AG10803 (cell line): ENCODE measurements at places on chromosomes 7 and 10.

- DNase-seq: peak; percentile 50
Measured at GRCh38 chr7:40822861-40823260, 688.1 kb downstream of the SUGCT start.

DNA sequence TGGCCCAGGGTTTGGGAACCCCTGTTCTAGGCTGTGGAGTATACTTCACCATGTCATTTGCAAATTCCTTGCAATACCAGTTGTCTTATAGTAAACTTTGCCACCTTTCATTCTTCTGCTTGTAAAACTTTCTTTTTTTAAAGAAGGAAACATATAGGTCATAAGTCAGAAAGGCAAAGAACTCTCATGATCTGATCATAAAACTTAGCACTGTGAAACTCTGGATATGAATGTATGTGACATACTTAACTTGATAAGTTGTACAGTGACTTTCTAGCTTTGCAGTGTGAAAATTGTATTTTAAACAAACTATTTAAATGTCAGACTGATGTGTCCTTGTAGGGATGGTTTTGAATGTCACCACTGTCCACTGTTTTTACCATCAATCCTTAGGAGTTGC lies 31.0 kb upstream of the SAMD9L start:
- no peak for DNase-seq

- peak; percentile 87 for DNase-seq
Measured at GRCh38 chr7:33743594-33743993, 161.7 kb upstream of the BMPER start.

GRCh38 chr10:595473-595872 lies 94.0 kb downstream of the DIP2C start:
- no peak for DNase-seq

DNA sequence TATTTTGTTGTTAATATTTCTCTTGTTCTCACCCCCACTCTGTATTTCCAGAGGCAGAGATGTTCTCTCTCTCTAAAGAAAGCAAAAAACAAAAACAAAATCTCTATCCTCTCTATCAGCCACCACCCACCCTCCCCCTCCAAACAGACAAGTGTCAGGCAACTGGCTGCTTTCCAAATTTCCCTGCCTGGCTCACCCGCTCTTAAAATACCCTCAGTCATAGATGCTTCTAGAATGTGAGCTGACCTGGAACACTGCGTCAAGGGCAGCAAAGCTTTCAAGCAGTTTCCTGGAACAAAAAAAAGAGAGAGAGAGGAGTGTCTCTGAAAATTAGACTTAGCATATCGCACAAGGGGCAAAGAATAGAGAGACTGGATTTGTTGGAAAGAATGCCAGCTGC lies 341.0 kb upstream of the ZMIZ1 start:
- no peak for DNase-seq

- DNase-seq: no peak
Measured at GRCh38 chr7:63789378-63790176, 209.1 kb upstream of the ZNF722 start.

- no peak for DNase-seq
Measured at GRCh38 chr7:106239406-106239805, 45.4 kb downstream of the NAMPT start.

DNA sequence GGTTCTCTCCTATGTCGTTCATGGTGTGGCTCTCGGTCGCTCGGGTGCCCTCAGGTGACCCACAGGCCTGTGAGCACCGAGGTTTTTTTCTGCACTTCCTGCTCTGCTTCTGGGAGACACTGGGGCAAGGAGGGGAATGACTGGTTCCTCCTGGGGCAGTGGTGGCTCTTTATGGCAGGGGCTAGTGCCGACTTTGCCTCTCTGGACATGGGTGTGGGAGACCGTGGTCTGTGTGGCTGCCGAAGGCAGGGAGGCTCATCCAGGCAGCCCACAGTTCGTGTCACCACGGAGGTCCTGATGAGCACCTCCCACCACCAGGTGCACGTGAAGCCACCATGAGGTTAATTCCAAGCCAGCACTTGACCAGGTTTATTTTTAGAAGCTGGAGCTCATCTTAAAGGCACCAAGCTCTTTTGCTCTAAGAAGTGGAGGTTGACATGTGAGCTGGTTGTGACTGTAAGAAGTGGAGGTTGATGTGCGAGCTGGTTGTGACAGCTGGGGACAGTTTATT lies 24.7 kb upstream of the DPYSL4 start:
- no peak for DNase-seq

DNA sequence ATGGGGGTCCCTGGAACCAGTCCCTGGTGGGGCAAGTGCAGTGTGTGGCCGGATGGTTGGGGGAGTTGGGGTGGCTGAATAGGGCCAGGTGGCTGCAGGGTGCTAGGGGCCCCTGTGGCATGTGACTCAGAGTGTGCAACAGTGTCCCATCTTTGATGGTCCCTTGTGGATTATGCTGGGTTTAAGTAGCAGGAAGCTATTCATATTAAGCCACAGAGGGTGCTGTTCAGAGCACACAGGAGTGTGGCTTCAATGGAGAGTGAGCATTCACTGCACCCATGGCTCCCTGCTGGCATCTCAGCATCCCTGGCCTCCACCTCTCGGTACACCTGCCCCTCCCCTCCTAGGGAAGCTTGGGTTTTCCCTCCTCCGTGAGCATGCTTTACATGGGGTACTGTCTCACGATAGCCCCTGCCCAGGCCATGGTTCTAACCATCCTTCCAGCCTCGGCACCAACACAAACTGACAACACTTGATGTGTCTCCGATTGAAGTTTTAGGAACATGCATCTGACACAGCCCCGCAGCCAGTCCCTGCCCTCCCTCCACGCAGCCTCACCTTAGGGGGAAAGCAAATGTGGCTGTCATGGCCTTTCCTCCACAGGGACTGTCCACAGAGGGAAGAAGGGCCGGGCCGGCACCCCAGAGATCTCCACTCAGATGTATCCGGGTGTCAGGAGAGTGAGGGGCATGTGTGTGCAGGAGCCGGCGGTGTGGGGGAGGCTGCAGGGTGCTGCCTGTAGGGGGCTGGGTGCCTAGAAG lies 30.4 kb upstream of the PPIF start:
- DNase-seq: peak; percentile 25

DNA sequence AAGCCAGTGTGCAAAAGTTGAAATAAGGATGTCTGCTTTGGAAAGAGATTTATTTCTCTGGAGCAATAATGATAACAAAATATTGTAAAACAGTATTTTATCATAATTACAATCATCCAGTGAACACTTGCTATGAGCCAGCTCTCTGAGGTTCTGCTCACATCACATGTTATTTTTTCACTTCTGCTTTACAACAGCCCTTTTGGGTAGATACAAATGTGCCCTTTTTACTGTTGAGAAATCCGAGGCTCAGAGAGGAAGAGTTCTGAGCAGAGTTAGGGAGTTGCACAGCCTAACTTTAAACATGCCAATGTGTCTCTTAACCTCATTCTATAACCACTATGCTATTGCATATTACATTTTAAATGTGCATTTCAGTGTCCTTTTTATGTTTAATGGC lies 232.6 kb upstream of the CDC14C start:
- no peak for DNase-seq

DNA sequence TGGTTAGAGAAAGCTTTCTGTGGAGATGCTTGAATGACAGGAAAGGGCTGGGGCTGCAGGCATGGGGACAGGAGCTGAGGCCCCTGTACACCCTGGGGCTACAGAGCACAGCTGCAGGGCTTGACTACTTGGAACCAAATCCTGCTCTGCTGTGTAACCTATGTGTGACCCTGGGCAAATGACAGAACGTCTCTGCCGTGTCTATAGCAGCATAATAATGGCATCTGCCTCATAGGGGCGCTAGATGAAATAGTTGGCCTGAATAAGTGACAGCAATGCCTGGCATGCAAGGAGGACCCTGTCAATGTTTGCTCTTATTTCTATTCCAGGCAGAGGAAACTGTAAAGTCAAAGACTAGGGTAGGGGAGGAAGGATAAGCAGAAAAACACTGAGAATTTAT lies 254.0 kb downstream of the USP6NL start:
- no peak for DNase-seq

DNA sequence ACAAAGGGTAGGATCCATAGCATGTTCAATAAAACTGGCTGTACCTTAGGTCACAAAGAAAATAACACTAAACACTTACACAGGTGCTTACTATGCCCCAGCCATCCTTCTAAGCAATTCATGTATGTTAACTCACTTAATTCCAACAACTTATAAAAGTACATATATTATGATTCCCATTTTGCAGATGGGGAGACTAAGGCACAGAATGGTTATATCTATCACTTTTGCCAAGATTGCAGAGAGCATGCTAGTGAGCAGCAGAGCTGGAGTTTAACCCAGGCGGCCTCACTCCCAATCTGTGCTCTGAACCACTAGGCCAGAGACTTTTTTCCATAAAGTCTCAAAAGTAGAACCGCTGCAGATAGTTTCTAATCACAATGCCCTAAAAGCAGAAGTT lies 18.9 kb upstream of the UBN2 start:
- DNase-seq: no peak

GRCh38 chr7:22697876-22698606 lies 29.0 kb upstream of the IL6 start:
- no peak for DNase-seq

DNA sequence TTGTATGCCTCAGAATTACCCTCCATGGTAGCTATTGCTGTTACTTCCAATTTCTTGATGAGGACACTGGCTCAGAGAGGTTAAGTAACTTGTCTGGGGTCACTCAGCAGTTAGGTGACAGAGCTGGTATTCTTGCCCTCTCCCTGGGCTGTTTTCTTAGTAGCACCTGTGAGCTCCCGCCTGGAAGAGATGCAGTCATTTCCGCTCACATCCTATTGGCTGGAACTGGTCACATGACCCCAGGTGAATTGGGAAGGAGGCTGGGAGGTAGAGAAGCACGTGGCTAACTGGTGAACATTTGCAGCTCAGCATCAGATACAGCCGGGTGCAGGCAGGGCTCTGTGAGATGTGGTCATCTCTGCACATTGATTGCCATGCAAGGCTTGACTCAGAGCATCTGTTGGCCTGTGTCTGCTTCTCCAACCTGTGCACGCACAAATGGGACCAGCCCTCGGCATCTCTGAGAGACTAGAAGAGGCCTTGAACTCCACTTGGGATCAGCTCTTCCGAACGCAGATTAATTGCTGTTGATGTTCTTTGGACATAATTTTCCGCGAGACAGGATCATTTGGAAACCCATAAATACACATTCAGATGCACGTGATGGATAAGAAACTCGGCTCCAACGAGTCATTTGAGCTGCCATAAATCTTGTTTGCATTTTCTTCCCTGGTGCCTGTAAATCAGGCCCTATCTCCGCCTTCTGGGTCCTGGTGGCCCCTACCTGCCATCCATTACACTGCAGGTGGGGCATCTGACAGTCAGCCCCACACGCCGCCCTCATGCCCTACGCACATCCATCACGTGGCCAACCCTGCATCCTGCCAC lies 42.8 kb downstream of the MYL10 start:
- DNase-seq: no peak

GRCh38 chr7:129066290-129067131 lies 11.6 kb upstream of the TNPO3 start:
- DNase-seq: peak; percentile 82

- DNase-seq: no peak
Measured at GRCh38 chr10:99115703-99116102, 119.9 kb downstream of the HPSE2 start.

- peak; percentile 61 for DNase-seq
Measured at GRCh38 chr7:30708983-30709382, 26.7 kb upstream of the CRHR2 start.

DNA sequence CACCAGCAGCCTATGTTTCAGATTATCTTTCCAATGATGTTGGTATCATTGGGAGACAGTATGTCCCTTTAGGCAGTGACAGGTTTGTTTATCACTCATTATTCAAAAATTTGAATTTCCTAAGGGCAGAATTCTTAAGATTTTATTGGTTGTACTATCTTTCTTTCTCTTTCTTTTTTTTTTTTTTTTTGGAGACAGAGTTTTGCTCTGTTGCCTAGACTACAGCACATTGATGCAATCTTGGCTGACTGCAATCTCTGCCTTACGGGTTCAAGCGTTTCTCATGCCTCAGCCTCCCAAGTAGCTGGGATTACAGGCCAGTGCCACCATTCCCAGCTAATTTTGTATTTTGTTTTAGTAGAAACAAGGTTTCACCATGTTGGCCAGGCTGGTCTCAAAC lies 111.2 kb downstream of the PON1 start:
- peak; percentile 4 for DNase-seq

- DNase-seq: peak; percentile 65
Measured at GRCh38 chr7:2099048-2099957, 133.4 kb downstream of the MAD1L1 start.

DNA sequence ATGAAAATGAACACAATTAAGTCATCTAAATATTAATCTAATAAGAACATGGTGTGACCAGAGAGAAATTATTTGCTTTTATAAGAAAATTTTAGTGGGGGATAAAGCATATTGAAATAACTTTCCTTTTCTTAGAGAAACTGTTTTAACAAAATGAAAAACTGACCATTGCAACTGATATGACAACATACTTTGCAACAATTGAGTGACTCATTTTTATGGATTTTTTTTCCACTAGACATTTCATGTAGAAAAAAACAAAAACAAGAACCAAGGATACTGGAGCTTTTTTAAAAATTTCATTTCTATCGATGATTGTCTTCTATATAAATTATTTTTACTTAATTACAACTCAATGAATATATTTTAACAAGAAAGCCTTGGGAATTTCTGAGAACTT lies 90.0 kb downstream of the C1GALT1 start:
- peak; percentile 51 for DNase-seq

DNA sequence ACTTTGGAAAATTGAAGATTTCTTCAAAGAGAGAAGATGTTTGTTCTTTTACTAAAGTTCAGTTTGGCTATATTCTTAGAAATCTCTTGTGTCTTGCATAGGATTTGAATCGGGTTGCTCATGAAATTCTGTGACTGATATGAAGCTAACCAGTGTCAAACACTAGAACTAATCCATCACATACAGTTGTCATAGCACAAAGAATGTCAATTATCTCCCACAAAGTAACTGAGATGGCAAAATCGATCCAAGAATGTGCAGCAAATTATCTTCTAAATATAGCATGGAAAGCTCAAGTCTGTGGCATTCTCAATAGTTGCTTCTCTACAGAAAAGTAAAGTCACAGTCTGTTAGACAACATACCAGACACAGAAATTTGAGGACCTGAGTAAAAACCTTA lies 768.1 kb upstream of the LRRN3 start:
- DNase-seq: no peak

GRCh38 chr7:53518319-53518718 lies 482.9 kb downstream of the POM121L12 start:
- no peak for DNase-seq

DNA sequence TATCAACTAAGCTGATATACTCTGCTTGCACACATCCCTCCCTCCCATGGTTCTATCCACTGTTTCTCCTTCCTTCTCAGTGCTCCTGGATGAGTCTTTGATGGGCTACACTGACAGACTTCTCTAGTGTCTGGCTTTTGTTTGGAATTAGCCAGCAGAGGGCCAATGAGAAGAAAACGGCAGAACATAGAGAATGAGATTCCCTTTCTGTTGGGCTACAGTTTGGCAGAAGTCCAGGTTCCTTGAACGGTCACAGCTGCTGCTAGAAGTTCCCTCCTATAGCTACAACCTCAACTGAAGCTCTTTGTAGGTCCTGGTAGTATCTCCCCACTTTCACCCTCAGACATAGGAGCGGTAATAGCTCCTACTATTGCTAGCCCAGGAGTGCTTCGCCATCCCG lies 251.1 kb upstream of the LRRN3 start:
- DNase-seq: peak; percentile 4
